DMS53 (cell line): ENCODE measurements at places on chromosomes 16 and 17.
A peak's percentile ranks its signal among the peaks of the same experiment; 100 is the strongest.

GRCh38 chr17:78823282-78824046, 17.1 kb downstream of the USP36 start:
- no peak for DNase-seq

DNA sequence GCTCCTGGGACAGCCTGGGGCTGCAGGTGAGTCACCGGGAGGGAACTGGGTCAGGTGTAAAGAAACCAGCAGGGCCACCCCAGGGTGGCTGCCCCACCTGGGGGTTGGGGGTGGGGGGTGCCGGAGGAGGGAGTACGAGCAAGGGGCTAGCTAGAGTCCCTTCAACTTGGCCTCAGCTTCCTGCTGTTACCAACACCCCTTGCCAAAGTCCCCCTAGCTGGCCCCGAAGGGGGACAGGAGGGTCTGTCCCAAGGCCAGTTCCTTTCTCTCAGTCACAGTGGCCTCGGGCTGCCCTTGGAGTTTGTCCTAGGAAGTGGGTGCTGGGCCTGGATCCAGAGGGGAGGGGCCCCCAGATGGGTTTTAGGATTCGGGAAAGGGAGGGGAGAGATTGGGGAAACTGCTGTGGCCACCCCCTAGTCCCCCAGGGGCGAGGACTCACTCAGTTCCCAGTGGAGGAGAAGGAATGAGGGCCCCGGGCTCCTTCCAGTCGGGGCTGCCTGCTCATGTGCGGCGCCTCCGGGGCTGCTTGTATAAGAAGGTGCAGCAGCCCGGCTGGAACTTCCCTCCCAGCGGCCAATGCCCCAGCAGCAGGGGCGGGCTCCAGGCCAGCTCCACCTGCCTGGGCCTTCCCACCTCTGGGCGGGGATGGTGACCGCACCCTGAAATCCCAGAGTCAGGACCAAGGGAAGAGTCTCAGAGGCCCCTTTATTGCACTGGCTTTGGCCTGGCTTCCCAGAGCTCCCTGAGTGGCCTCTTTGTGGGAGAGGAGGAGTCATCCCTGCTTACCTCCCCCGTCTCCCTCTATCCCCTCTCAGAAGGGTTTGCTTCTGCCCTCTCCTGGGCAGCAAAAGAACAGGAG, 7.3 kb downstream of the ARHGAP27 start:
- DNase-seq: peak; percentile 98

DNA sequence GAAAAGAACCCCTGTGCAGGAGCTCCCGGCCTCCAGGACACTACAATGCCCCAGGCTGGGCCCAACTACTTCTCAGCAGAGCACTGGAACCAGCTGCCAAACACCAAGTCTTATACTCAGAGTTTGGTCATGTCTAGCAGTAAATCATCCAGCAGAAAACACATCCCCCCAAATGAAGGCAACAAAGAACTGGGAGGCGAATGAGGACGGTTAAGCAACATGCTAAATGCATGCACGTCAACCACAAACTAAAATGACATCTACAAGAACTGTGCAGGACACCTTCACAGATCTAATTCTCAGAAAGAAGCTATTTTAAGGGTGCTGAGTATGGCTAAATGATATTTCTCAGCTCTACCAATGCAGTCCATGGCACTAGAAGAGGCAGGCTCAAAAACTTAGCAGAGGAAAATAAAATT, 7.6 kb upstream of the IRX5 start:
- no peak for DNase-seq

- DNase-seq: no peak
These were observed 238.7 kb downstream of the HAPSTR1 start for GRCh38 chr16:9330095-9330494.

DNA sequence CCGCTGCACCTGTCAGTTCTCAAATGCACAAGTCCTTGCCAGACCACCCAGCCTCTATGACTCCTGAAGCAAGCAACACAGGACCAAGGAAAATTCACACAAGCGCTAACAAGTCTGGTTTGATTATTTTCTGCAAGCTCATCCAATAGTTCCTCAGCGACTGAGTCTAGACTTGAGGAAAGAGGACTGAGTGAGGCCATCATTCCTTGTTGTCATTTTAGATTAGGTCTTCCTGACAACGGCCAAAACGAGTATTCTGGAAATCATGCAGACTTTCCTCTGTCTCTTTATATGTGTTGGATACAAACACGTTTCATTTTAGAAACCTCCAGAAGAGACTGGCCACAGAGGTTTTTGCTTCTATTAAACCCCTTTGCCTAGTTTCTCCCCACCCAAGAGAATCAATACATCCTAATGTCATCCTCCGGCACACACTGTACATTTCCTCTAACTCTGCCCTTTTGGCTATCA, 561 bp downstream of the CCDC47 start:
- DNase-seq: no peak

DNA sequence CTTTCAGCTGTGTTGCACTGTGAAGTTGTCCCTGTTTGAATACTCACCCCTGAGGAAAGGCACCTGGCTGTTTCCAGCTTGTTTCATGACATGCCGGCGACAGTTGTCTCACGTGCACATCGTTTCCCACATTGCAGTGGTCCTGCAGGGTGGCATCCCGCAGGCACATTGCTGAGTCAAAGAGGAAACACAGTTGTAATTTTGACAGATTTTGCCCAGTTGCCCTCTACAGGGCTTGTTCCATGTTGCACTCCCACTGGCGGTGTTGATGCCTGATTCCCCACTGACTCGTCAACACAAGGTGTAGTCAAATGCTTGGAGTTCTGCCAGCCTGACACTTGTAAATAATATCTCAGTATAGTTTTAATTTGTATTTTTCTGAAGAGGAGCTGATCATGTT, 23.8 kb downstream of the EPN2 start:
- peak; percentile 10 for DNase-seq

GRCh38 chr17:72046178-72046577, 74.6 kb upstream of the SOX9 start:
- no peak for DNase-seq

DNA sequence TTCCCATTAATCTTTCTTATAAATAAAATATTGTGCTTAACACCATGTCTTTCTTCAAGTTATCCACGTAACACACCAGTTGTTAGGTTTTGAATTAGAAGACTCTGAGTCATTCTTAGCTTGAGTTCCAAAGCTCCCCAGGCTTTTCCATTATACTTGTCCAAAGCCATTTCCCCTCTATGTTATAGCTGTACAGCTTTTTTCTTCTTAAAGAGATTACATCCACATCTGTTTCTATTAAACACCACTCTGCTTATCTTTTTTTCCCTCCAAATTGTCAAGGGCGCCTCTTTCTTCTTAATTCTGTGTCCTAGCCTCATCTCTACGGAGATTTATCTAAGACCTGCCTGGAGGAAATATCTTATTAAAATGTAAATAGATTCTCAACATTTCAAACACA, 139.4 kb upstream of the CPHXL start:
- DNase-seq: no peak

GRCh38 chr17:6862825-6863224, 31.3 kb upstream of the TEKT1 start:
- DNase-seq: no peak

DNA sequence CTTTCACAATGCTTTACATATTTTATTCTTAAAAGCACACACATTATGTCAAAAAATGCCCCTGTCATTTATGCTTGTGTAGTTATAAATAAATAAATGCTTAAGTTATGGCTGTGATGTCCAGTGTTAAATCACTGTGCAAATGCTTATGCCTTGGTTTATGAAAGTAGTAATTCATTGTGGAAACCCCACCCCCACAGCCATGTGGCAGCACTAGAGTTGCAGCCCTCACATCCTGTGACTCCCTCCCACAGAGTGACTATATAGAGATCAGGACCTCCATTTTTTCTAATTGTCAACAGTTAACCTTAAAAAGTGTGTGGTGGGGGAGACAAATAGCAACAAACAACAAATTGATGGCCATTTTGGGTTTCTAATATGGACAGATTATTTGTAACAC, 2.4 kb downstream of the SKAP1 start:
- DNase-seq: peak; percentile 14

- no peak for DNase-seq
These were observed 2.8 kb upstream of the SOCS3 start for GRCh38 chr17:78362671-78363070.

DNA sequence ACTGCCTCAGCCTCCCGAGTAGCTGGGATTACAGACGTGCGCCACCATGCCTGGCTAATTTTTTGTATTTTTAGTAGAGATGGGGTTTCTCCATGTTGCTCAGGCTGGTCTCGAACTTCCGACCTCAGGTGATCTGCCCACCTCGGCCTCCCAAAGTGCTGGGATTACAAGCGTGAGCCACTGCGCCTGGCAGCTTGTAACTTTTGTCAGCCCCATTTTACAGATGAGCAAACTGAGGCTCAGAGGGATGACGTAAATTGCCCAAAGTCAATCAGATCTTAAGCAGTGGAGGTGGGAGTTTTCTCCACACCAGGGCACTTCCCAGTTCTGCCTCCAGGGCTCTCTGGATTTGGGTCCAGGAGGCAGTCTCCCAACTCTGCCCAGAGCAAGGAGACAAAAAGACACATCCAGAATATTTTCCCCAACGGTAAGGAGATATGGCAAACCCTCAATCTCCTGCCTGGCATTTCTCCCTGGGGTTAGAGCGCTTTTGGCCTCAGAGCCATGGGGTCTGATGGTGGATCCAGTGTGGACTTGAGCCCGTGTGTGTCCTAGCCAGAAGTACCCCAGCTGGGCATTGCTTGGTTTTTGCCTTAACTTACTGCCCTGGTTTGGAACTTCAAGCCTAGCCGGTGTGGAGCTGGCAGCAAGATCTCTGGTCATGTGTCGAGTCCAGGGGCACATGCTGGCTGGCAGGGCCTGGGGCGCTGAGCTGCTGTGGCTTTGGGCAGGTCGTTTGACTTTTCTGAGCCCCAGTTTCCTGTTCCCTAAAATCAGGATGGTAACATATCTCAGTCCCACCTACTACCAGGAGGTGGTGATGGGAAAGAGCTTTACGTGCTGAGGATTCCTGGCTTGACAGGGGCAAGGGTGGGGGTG, 3.4 kb downstream of the ADAM11 start:
- no peak for DNase-seq

- DNase-seq: no peak
These were observed 640.1 kb upstream of the CDH8 start for GRCh38 chr16:62676306-62676705.
